Retinal pigment epithelial cell (primary cell): ENCODE measurements at places on chromosomes 6 and 20.

DNA sequence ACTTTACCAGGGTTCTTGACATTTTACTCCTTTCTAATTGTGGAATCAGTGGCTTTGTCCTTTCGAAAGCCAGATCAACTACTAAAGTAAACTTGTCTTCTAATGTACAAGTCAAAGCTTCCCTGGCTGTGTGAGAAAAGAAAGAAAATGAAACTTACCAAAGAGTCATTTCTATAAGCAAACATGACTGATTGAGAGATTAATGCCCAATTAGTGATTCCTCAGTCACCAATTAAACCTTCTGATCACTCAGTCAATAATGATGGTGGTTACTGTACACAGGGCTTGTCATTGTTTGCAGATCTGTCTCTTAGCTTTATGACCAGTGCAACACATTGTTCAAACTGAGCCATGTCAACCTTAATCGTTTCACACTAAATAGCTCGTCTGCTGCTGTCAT, 1168.4 kb upstream of the CITED2 start:
- DNase-seq: no peak

DNA sequence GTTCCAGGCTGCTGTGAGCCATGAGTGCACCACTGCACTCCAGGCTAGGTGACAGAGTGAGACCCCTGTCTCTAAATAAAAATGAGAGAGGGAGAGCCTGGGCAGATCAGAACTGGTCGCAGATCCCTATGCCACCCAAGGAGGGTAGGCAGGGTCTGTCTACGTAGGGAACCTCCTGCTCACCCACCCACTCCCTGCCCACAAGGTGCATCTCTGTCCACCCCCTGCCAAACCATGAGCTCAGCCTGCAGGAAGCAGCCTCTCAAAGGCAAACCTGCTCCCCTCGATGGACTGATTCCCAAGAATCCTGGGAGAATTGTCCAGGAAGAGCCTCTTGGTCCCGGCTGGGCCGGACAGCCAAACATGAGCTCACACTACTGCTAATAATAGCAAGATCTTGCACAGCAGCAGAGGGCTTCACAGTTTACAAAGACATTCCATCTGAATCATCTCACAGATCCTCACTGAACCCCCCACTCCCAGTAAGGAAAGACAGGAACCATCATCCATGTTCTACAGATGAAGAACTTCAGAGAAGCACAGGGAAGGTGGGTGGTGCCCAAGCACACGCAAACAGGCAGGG, 27.8 kb upstream of the TLDC2 start:
- DNase-seq: no peak

GRCh38 chr20:53961527-53961926, 108.9 kb downstream of the BCAS1 start:
- no peak for DNase-seq

DNA sequence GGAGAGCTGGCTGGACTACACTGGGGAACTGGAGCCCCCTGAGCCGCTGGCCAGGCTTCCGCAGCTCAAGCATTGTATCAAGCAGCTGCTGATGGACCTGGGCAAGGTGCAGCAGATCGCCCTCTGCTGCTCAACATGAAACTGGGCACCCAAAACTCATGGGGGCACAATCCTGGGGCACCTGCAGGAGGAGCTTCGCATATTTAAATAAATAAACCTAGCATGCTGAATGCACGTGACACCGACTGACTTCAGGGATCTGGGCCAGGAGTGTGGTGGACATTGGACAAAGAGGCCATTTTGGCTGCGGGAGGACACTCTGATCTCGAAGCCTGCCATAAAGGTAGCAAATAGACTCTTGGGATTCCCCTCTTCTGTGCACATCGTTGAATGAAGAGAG, 6.8 kb downstream of the SCAND1 start:
- DNase-seq: no peak

- DNase-seq: no peak
These were observed 90.6 kb upstream of the FRMD1 start for GRCh38 chr6:168169624-168170023.

- DNase-seq: no peak
These were observed 501.6 kb upstream of the MAP3K7 start for GRCh38 chr6:91088515-91088914.

- DNase-seq: no peak
These were observed 106.8 kb upstream of the NUP153 start for GRCh38 chr6:17813542-17813941.

GRCh38 chr6:48611332-48611731, 500.3 kb upstream of the PTCHD4 start:
- DNase-seq: peak; percentile 75

DNA sequence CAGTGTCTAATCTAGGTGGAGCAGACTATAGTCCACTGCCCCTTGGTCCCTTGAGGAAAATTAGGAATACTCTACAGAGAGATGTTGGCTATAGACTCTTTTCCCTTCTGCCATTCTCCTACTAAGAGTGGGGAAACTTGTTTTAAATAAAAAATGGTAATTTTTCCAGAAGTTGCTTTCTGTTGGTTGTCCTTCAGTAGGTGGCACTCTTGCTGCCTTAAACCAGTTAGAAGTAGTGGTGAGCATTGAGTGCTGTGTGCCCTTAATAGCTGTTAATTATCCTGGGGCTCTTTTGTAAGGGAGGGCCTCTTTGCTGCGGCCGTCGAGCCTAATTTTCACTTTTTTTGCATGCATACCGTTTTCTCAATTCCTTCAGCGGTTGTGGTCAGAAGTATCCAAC, 2.8 kb downstream of the CMTR1 start:
- DNase-seq: no peak

DNA sequence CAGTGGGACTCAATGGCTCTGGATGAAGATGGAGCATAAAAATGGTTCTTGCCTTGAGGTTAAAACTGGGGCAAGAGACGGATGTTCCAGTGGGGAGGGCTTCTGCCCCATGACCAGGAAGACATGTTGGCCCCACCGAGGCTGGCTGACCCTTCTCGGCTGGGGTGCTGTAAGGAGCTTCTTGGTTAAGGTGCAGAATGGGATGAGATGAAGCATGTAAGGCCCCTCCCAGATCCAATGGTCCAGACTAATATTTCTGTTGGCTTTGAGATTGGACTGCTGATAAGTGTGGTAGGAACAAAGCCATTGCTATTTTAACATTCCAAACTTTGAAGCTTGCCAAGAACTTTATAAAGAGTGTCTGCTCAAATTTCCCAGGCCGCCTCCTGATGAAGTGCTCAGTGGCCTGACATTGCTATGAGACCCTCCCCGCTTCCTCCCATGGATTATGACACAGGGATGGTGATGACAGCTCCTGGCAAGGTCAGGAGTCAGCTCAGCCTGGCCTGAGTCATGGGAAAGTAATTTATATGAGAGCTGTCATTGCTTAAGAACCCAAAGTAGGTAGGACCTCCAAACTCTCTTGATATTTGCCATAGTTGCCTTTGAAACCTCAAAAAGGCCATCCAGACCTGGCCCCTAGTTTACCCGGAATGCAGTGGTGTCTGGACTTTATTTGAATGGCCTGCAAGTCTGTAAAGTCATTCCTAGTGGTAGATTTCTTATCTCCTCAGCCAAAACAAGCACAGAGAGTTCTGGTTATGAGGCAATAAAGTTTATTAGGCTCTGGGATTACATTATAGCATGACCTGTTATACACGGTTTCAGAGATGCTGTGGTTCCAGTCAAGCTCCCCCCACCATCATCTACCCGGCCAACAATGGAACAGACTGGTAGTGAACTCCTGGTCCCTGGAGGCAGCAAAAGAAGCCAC, 55.2 kb downstream of the TGM2 start:
- DNase-seq: peak; percentile 93
